ENCODE measurements at places on chromosomes 2 and 18. TPM values are rescaled to one million over a fixed set of nuclear protein-coding genes. Genes with fewer than 3 reads are reported as not detected.

DNA sequence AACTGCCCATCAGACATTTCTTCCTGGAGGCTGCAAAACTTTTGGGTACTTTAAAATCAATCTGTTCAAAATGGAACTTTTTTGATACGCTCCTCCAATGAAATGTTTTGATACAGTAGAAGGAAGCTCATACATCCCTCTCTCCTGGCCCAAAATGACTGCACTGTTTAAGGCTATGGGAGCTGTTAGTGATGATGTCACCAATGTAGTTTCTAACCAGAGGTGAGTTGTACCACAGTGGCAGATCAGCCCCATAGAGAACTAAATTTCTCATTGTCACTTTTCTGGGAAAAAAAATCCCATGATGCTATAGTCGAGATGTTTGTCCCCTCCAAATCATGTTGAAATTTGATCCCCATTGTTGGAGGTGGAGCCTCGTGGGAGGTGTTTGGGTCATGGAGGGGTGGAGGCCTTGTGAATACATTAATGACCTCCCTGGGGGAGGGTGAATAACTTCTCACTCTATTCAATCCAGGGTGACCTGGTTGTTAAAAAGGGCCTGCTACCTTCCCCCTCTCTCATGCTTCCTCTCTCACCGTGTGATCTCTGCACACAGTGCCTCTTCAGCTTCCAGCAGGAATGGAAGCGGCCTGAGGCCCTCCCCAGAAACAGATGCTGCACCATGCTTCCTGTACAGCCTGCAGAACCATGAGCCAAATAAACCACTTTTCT, 117.4 kb upstream of the NPAS2 start:
- H3K4me3 ChIP-seq: no peak overlapping the region
- no peaks in the 10 kb centered on the region for H3K36me3 ChIP-seq
- no peaks in the 10 kb centered on the region for H3K27me3 ChIP-seq
- no peaks in the 10 kb centered on the region for H3K4me1 ChIP-seq

GRCh38 chr2:2332381-2332780, 1.3 kb upstream of the MYT1L start:
- no peaks in the 10 kb centered on the region for H3K36me3 ChIP-seq
- no peaks in the 10 kb centered on the region for H3K27me3 ChIP-seq
- DNase-seq: no peak
- no peak overlapping the region for H3K27ac ChIP-seq
- no peaks in the 10 kb centered on the region for H3K4me1 ChIP-seq

GRCh38 chr2:31008561-31009114, 129.6 kb downstream of the GALNT14 start:
- H3K27me3 ChIP-seq: peaks cover 5% of the 10 kb centered on the region
- no peak for DNase-seq
- H3K27ac ChIP-seq: no peak overlapping the region
- H3K36me3 ChIP-seq: no peaks in the 10 kb centered on the region
- no peak overlapping the region for H3K4me3 ChIP-seq

DNA sequence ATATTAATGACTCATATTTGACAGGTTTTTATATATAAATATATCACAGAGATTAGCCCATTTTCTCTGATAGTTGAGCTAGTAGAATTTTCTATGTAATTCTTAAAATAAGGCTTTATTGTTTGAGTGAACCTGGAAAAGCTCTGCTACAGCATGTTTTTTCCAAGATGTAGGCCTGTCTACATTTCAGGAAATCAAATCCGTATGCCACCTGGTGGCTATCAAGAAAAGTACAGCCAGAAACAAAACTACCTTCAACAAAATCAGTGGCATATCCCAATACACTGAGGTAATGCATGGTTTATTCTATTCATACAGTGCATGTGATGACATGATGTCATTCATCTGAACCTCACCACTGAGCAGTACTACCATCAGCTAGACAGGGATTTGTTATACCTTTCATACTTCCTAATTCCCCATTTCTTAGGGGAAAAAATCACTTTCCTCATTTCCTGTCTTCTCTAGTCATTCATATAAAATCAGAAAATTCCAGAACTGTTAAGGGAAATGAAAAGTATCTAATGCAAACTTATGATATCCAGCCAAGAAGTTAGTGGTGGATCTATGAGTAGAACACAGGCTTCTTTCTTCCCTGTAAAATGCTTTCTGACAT, 310.4 kb upstream of the SYT4 start:
- DNase-seq: no peak
- no peaks in the 10 kb centered on the region for H3K4me1 ChIP-seq
- no peaks in the 10 kb centered on the region for H3K27me3 ChIP-seq
- no peaks in the 10 kb centered on the region for H3K36me3 ChIP-seq

- H3K36me3 ChIP-seq: no peaks in the 10 kb centered on the region
- H3K4me1 ChIP-seq: no peaks in the 10 kb centered on the region
- no peak overlapping the region for H3K27ac ChIP-seq
- DNase-seq: no peak
- 0 out of 2 replicates have a peak, but pooled peaks cover 6% of the 10 kb centered on the region for H3K27me3 ChIP-seq
- no peak overlapping the region for H3K4me3 ChIP-seq
Observed at GRCh38 chr2:3036432-3037125, 341.0 kb downstream of the EIPR1 start.

DNA sequence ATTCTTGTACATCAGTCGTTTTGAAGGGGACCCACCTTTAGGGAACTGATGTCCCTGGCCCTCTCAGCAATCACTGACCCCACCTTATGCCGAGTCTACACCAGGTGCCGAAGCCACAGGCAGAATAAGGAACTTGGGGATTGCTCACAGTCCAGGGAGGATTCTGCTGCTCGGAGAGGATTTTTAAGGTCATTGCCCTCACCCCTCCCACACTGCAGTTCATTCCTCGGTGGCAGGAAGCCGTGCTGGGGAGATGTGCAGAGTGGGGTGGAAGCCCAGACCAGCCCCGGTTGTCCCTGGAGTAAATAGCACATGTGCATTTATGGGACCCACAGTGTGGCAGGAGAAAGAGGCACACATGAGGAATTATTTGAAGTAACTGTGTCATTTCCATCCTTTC, 50.4 kb downstream of the PLB1 start:
- DNase-seq: no peak
- no peaks in the 10 kb centered on the region for H3K36me3 ChIP-seq
- H3K4me3 ChIP-seq: no peak overlapping the region
- H3K27me3 ChIP-seq: no peaks in the 10 kb centered on the region
- no peak overlapping the region for H3K27ac ChIP-seq

DNA sequence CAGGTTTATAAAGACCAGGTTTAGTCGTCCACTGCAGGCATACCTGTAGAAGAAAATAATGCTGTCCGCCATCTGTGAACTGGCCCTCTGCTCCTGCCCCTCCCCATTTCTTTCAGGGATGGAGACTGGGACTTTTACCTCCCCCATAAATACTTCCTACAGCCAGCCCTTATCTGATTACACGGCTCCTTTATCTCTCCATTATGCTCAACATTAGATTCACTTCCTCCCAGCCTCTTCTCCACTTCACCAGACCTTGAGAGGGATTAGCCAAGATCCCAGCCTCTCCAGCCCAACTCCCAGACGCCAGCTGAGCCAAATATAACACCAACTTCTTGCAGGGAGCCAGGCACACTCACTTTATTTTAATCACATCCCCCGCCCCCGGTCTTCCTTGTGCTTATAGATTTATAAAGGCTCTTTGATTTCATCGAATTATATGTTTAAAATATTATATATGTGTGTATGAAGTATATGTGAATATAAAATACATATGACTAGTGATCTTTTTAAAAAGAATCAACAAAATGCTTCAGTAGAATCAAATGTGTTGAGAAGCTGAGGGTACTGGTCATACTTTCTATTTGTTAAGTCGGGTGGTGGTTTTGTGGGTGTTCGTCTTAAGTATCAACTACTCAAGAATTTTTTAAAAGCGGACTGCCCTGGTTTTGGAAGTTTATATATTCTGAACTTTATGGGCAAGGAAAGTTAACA, 81.0 kb downstream of the SPRED2 start:
- H3K27me3 ChIP-seq: no peaks in the 10 kb centered on the region
- no peaks in the 10 kb centered on the region for H3K36me3 ChIP-seq

DNA sequence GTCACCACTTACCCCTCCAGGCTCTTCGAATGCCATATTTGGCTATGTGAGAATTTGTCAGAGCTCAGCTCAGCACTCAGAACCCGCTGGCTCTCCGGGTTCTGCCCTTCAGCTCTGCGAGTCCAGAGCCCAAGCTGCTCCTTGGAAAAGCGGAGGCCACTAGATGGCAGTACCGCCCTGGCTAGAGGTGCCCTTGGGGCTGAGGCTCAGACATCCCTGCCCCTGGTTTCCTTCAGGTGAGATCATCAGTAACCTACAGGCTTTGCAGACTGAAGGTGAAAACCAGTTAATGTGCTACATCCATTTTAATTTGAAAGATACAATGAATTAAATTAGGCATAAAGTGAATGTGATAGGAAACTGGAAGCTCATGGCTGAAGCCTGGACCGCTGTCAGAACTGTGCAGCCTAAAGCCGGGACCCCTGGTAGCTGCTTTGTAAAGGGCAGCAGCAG, 285.6 kb downstream of the AGAP1 start:
- no peaks in the 10 kb centered on the region for H3K27me3 ChIP-seq
- H3K36me3 ChIP-seq: no peaks in the 10 kb centered on the region
- no peak overlapping the region for H3K27ac ChIP-seq
- peak; percentile 37 for DNase-seq
- H3K4me3 ChIP-seq: no peak overlapping the region

DNA sequence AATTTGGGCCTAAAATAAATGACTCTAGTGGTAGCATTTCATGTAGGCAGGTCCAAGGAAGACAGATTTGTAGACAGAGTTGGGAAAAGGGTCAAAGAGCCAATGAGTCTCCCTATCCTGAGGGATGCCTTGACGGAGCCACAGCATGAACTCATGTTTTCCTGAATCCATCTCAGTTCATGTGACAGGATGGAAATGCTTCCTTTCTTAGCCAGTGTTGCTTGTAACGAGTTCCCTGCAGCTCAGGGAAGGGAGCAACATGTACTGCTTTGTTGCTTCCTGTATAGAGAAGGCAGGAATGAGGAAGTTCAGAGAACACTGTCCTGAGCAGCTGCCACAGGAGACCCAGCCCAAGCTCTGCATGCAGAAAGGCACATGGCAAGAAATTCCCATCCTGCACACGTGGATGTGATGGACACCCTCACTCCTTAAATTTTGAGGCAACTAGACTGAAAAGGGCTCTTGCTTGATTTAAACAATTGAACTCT, 27.9 kb downstream of the TMEM17 start:
- H3K4me3 ChIP-seq: no peak overlapping the region
- no peak overlapping the region for H3K27ac ChIP-seq
- H3K36me3 ChIP-seq: no peaks in the 10 kb centered on the region
- peaks cover 4% of the 10 kb centered on the region for H3K4me1 ChIP-seq
- no peaks in the 10 kb centered on the region for H3K27me3 ChIP-seq

GRCh38 chr18:33469699-33470098, 29.2 kb upstream of the CCDC178 start:
- DNase-seq: no peak
- no peak overlapping the region for H3K4me3 ChIP-seq
- H3K27ac ChIP-seq: no peak overlapping the region
- no peaks in the 10 kb centered on the region for H3K36me3 ChIP-seq

- H3K4me1 ChIP-seq: no peaks in the 10 kb centered on the region
- no peaks in the 10 kb centered on the region for H3K36me3 ChIP-seq
- H3K4me3 ChIP-seq: no peak overlapping the region
- DNase-seq: no peak
- H3K27me3 ChIP-seq: no peaks in the 10 kb centered on the region
Observed at GRCh38 chr2:233125455-233126065, 65.4 kb downstream of the INPP5D start.

- no peak for DNase-seq
- no peak overlapping the region for H3K27ac ChIP-seq
- H3K27me3 ChIP-seq: no peaks in the 10 kb centered on the region
Observed at GRCh38 chr2:233119806-233120205, 59.7 kb downstream of the INPP5D start.

- no peak for DNase-seq
- H3K4me3 ChIP-seq: no peak overlapping the region
- H3K27me3 ChIP-seq: no peaks in the 10 kb centered on the region
- no peak overlapping the region for H3K27ac ChIP-seq
Observed at GRCh38 chr18:35076135-35076924, 35.1 kb downstream of the MAPRE2 start.

DNA sequence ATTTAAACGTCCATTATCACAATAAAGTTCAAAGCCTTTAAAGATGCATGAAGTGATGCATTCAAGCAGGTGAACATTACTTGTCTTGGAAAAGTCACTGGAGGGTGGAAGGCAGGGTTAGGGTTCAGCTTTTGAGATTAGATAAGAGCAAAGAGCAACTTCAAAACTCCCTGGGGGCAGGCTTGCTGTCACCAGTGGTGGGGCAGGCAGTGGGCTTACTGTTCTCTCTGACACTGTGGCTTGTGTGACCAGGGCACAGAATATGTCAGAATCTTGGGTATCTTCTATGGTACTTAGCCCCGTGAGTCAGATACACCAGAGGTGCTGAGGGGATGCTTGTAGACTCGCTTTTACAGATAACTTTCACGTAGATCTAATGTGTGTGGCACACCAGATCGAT, 52.8 kb downstream of the WIPF1 start:
- H3K27ac ChIP-seq: no peak overlapping the region
- no peaks in the 10 kb centered on the region for H3K27me3 ChIP-seq
- no peak for DNase-seq

- no peaks in the 10 kb centered on the region for H3K27me3 ChIP-seq
- no peak for DNase-seq
- no peaks in the 10 kb centered on the region for H3K36me3 ChIP-seq
- no peaks in the 10 kb centered on the region for H3K4me1 ChIP-seq
Observed at GRCh38 chr18:27483276-27483675, 298.2 kb upstream of the CHST9 start.

Gene CNTNAP5
- not detected for total RNA-seq

Gene KCNE4
- not detected for total RNA-seq

Gene STRADB
- total RNA-seq: 17.4 TPM

Gene RTP5
- not detected for total RNA-seq

Gene ANKRD30B
- not detected for total RNA-seq

Gene CYS1
- 3.7 TPM for total RNA-seq

Gene OTOF
- 0.10 TPM for total RNA-seq

Gene SNORC
- total RNA-seq: 14.0 TPM

Gene GKN2
- total RNA-seq: not detected

Gene SLC9A4
- total RNA-seq: 0.07 TPM

Gene DSG3
- 0.05 TPM for total RNA-seq

Gene MYOM1
- 0.52 TPM for total RNA-seq

Gene LTBP1
- 5.1 TPM for total RNA-seq

Gene OTOS
- not detected for total RNA-seq

Data from HCT116 (cell line).